Activated naive CD4-positive, alpha-beta T cell treated with anti-CD3 and anti-CD28 coated beads for 36 hours (primary cell): ENCODE measurements at places on chromosomes 11 and 22. TPM values are rescaled to one million over a fixed set of nuclear protein-coding genes. Genes with fewer than 3 reads are reported as not detected.

DNA sequence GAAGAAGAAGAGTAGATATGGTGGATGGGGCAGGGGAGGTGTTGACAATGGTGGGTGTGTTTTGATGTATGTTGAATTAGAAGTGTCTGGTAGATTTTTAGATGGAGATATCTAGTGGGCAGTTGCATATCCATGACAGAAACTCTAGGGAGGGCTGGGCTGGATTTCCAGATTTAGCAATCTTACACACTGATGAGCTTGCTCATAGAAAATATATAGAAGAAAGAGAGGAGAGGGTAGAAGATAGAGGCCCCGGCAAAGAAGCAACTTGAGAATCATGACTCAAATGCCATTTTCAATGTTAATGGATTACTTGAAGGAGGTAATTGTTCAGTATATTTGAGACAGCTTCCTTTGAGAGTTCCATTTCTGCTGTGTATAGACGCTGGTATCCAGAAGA lies 8.2 kb downstream of the REXO2 start:
- no peak for DNase-seq

GRCh38 chr11:34652191-34652973 lies 31.5 kb downstream of the EHF start:
- no peak for DNase-seq

Gene GLB1L3
- total RNA-seq = 13.2 TPM

DNA sequence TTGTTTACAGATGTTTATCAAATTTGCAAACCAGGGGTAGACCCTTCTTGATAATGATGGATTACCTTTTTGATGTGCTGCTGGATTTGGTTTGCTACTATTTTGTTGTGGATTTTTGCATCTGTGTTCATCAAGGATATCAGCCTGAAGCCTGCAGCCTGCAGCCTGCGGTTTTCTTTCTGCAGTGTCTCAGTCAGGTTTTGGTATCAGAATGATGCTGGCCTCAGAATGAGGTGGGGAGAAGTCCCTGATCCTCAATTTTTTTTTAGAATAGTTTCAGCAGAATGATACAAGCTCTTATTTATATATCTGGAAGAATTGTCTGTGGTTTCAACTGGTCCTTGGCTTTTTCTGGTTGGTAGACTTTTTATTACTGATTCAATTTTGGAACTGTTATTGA lies 19.7 kb upstream of the RAB38 start:
- DNase-seq = no peak

DNA sequence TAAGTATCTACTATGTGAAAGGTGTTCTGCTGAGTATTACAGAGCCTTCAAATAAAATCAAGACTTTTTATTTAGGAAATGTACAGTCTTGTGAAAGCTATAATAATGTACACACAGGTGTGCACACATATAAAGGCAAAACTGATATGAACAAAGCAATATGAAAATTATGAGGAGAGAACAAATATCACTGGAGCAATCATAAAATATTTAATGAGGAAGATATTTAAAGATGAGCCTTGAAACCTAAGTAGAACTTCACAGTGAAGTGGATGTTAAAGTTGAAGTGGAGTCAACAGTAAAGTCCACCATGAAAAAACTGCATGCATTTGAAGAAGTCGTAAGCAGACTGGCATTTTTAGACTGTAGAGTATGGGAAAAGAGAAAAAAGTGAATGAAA lies 18.5 kb downstream of the OR51F1 start:
- no peak for DNase-seq

DNA sequence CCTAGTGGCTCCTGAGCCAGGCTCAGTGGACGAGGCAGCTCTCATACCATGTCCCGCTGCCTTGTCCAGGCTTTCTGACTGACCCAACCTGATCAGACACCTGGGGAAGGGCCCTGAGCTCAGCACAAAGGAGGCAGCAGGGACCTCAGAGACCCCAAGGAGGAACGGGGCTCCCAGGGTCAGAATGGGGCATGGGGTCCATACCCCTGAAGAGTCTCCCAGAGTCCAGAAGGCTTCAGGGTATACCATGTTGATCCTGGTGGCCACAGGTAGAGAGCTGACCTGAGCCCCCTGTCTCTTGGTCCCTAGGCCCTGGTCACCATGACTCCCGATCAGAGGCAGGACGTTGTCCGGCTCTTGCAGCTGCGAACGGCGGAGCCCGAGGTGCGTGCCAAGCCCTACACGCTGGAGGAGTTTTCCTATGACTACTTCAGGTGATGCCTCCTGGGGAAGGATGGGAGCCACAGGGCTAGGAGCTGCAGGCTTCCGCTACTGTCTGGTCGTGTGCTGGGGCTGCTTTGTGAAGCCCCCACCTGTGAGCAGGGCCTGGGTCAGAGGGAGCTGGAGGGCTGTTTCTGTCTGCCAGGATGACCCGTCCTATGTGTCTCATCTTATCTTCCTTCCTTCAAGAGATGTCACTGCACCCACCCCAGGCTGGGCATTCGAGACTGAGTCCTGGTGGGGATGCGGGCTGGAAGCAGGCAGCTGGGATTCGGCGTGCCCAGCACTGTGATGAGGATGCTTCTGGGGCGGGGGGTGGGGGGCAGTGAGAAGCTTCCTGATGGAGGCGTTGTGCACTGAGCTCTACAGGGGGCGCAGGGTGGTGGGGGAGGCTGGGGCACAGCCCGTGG lies 74.2 kb downstream of the MYO7A start:
- DNase-seq = no peak
